M059J (cell line): ENCODE measurements at places on chromosomes 6 and 20. TPM values are rescaled to one million over a fixed set of nuclear protein-coding genes. Genes with fewer than 3 reads are reported as not detected.

DNA sequence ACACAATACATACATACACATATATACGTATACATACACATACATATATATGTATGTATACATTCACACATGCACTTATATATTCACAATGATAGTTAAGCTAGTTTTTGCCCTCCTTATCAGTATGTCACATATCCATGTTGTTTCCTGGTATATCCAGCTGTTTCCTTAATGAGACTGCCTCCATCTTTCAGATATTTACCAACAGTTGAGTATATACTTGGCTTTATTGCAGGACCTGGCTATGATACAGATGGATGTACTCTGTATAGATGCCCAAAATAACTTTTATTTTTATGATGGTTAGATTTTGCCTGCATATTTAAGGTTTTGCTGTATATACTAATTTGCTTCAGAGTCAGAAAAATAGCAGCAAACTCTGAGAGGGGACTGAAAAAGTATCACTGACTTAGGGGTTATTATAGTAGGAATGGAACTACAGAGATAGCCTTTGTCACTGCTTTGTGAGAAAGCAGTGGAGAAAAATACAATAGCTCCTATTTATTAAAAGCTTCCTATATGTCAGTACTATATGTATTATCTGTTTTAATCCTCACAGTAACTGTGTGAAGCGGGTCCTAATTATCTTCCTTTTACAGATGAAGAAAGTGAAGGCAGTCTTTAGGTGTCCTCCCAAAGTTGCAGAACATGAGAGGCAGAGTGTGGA, 35.5 kb downstream of the CARMIL1 start:
- DNase-seq: no peak

DNA sequence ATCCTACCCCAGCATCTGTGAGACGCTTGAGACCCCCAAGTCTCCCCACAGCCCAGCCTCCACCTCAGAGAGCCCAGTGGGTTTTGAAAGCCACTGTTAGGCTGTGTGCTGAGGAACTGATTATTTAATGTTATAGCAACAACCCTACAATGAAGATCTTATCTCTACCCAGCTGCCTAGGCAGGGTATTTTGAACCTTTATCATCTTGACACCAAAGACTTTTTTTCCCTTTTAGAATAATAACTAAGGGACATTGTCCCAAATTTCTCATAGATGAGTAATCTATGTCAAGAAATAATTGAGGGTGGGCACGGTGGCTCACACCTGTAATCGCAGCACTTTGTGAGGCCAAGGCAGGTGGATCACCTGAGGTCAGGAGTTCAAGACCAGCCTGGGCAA, 26.2 kb downstream of the HM13 start:
- DNase-seq: peak; percentile 62

The CARMIL1 gene
- total RNA-seq: 13.9 and 20.3 TPM in 2 replicates

DNA sequence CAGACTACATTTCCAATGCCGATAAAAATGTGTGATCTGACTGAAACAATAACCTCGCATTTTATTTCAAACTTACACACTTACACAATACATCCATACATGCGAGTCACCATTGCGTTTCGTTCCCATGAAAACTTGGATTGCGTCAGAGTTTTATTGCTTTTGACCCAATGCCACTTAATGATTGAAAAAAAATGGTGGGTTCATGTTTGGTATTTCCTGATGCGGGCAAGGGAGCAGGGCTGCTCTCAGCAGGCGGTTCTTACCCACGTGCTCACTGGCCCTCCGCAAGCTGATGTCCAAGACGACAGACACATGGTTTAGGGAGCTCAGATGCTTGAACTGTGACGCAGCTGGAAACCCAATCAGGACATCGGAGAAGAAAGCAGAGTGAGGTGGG, 281.0 kb upstream of the SULF2 start:
- DNase-seq: peak; percentile 52

DNA sequence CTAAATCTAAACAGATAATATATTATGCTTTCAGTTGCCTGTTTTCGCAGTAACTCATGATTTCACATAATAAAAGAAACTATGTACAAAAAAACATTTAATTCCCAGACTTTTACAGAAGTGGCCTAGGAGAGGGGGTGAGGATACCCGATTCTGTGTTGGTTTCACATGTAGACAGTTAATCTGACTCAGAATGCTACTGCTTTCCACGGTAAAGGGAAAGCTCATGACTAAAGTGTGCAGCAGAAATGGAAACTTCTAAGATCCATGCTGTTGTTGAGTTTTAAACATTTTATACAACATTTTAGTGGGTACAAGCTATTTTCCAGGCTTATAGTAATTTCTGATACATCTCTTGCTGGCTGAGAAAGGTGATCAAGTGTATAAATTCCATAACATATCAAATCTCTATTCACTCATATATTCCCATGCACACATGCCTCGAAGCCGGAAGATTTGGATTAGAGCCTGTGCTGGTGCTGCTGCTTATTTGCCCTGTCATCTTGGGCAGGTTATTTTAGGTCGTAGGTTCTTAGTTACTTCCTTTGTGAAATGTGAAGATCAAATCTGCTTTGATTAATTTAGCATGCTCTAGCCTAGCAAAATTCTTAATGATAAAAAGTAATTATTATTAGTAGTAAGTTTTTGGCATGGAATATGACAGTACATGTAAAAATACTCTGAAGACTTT, 896.7 kb upstream of the MAP3K7 start:
- no peak for DNase-seq

- DNase-seq: peak; percentile 95
Measured at GRCh38 chr20:24773751-24774201, 175.3 kb upstream of the CST7 start.

The SOX12 gene
- 5.1 and 16.5 TPM in 2 replicates for total RNA-seq

The ANKRD66 gene
- total RNA-seq: not detected in 2 replicates

The SLC12A5 gene
- total RNA-seq: 0.37 and 1.8 TPM in 2 replicates

- peak; percentile 100 for DNase-seq
Measured at GRCh38 chr6:30885999-30886896, 1.9 kb downstream of the DDR1 start.

The CD109 gene
- 24.0 and 39.3 TPM in 2 replicates for total RNA-seq

DNA sequence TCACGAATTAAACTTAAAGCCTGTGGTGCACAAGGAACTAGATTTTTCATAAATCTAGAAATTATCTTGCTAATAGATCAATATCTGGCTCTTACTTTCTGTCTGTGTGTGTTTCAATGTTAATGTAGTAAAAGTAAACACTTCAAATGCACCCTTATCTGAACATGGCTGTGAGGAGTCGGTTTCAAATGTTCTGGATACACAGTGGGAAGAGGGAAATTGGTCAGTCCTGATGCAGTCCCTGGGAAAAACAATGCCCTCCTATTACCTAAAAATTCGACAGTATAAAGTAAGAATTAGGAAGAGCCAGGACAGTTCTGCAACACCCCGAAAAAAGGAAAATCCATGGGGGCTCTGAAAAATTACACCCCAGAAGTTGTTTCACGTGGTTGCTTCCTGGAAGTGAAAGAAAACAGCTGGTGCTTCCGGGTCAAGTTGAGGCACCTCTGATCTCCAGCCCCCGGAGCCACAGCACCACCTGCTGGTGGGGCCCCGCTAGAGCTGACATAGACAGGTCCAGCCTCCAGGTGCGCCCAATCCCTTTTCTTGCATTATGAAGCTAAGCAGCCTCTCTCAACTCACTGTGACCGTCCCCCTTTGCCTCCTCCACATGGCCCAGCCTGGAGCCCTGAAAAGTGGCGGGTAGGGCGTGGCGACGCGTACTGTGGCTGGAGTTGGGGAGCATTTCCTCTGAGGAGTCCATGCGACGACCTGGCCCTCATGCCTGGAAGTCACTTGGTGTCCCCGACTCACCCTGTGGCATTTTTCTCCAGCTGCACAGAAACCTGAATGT, 8.3 kb downstream of the SEMG2 start:
- peak; percentile 40 for DNase-seq
